T-helper 17 cell (primary cell): ENCODE measurements at places on chromosomes 5 and 9.

GRCh38 chr5:10354048-10354872 is 765 bp downstream of the MARCHF6 start:
- peaks cover 5% of the 10 kb centered on the region for H3K36me3 ChIP-seq
- H3K4me3 ChIP-seq: peak overlapping the region; percentile 99
- peak; percentile 19 for DNase-seq
- no peaks in the 10 kb centered on the region for H3K27me3 ChIP-seq

- H3K4me3 ChIP-seq: no peak overlapping the region
- DNase-seq: no peak
- no peaks in the 10 kb centered on the region for H3K27me3 ChIP-seq
- no peaks in the 10 kb centered on the region for H3K4me1 ChIP-seq
- no peak overlapping the region for H3K27ac ChIP-seq
- no peaks in the 10 kb centered on the region for H3K36me3 ChIP-seq
These were observed 338.9 kb downstream of the EFNA5 start for GRCh38 chr5:107331882-107332281.

DNA sequence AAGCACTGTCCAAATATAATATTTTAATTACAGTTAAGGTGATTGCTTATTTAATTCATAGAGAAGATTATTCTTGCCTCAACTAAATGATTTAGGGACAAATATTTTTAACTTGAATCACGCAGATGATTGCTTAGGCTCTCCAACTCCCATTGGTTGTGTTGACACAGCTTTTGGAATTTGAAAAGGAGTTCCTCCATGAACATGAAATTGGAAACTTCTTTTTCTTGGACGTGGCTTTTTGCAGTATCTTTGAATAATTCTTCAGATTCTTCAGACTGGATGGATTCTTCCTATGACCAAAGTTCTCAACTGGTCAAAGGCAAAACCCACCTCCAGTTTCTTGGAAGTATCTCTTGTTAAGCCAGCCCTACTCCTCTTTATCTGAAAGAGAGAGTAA is 456.4 kb upstream of the KLF4 start:
- H3K27ac ChIP-seq: no peak overlapping the region
- no peak overlapping the region for H3K4me3 ChIP-seq
- H3K4me1 ChIP-seq: no peaks in the 10 kb centered on the region
- no peaks in the 10 kb centered on the region for H3K27me3 ChIP-seq
- no peak for DNase-seq

- no peak for DNase-seq
- peaks cover under 1% of the 10 kb centered on the region for H3K4me1 ChIP-seq
- H3K4me3 ChIP-seq: no peak overlapping the region
- no peaks in the 10 kb centered on the region for H3K36me3 ChIP-seq
These were observed 31.1 kb downstream of the OR2K2 start for GRCh38 chr9:111298731-111299598.

- peaks cover 7% of the 10 kb centered on the region for H3K27me3 ChIP-seq
- no peak overlapping the region for H3K27ac ChIP-seq
- no peak for DNase-seq
- H3K36me3 ChIP-seq: no peaks in the 10 kb centered on the region
- no peak overlapping the region for H3K4me3 ChIP-seq
These were observed 138.2 kb downstream of the PCSK1 start for GRCh38 chr5:96294884-96295202.

- peaks cover 3% of the 10 kb centered on the region for H3K36me3 ChIP-seq
- H3K4me1 ChIP-seq: peaks cover 2% of the 10 kb centered on the region
- peaks cover 35% of the 10 kb centered on the region for H3K27me3 ChIP-seq
These were observed 27.4 kb downstream of the PDE6A start for GRCh38 chr5:149917073-149917676.

DNA sequence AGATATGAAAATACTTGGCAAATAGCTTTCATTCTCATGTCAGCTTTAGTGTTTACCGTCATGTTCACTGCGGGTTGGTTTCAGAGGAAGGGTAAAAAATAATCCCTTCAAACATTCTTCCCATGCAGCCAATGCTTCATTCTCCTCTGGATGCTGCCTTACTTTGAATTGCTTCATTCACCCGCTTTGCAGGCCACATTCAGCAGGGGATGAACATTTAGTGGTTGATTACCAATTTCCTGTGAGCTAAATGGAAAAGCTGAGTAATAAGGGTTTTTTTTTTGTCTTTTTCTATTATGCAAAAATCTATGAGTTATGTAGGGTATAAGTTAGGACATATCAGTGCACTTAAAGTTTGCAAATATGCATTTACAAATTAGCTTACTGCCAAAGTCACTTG is 96.3 kb upstream of the MEF2C start:
- H3K27ac ChIP-seq: no peak overlapping the region
- H3K4me3 ChIP-seq: no peak overlapping the region
- H3K27me3 ChIP-seq: no peaks in the 10 kb centered on the region

GRCh38 chr9:5481322-5482040 is 28.9 kb upstream of the PDCD1LG2 start:
- no peaks in the 10 kb centered on the region for H3K27me3 ChIP-seq
- H3K4me3 ChIP-seq: no peak overlapping the region
- H3K27ac ChIP-seq: no peak overlapping the region
- no peak for DNase-seq
- H3K4me1 ChIP-seq: no peaks in the 10 kb centered on the region
- no peaks in the 10 kb centered on the region for H3K36me3 ChIP-seq

- H3K4me1 ChIP-seq: peaks cover 32% of the 10 kb centered on the region
- H3K4me3 ChIP-seq: no peak overlapping the region
- no peaks in the 10 kb centered on the region for H3K36me3 ChIP-seq
- DNase-seq: no peak
These were observed 36.8 kb upstream of the RNF38 start for GRCh38 chr9:36436909-36437308.

- no peak overlapping the region for H3K27ac ChIP-seq
- H3K27me3 ChIP-seq: peaks cover 6% of the 10 kb centered on the region
- no peaks in the 10 kb centered on the region for H3K36me3 ChIP-seq
- DNase-seq: no peak
- H3K4me3 ChIP-seq: no peak overlapping the region
These were observed 128.3 kb downstream of the EFNA5 start for GRCh38 chr5:107542428-107542827.

GRCh38 chr5:58043032-58043945 is 416.6 kb downstream of the PLK2 start:
- H3K36me3 ChIP-seq: no peaks in the 10 kb centered on the region
- no peaks in the 10 kb centered on the region for H3K4me1 ChIP-seq
- no peak for DNase-seq
- no peak overlapping the region for H3K27ac ChIP-seq
- peaks cover 4% of the 10 kb centered on the region for H3K27me3 ChIP-seq

DNA sequence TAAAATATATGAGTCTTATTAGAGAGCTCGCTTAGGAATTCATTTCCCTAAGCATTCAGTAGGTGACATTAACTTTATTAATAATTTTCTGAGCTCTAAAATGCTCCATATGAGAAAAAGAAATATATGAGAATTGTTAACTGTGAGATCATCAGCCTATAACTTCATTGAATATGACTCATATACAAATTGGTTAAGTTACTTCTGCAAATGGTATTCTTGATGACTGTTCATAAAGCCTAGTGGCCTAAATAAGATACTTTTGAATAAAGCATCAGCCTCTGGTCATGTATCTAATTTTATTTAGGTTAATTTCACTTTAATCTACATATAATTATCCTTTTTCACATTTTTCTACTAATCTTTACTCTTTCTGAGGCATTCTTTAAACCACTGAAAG is 710.2 kb upstream of the ACO1 start:
- H3K27me3 ChIP-seq: no peaks in the 10 kb centered on the region
- peaks cover 2% of the 10 kb centered on the region for H3K4me1 ChIP-seq
- no peaks in the 10 kb centered on the region for H3K36me3 ChIP-seq
- H3K27ac ChIP-seq: no peak overlapping the region
- H3K4me3 ChIP-seq: no peak overlapping the region
- no peak for DNase-seq

DNA sequence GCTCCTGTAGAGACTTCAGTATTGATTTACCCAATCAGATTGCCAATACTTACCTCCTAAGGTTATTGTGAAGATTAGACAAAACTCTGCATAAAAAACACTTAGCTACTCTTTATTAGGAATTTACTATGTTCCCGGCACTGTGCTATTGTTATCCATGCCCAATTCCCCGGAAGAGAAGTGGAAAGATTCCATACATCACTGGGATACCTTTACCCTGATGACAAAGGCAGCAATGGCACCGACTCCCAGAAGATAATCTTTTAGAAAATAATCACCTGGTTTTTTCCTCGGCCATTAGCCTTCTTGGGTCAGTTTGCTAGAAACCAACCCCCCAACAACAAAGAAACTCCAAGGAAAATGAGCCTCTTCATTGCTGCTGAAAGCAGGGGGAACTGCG is 226.0 kb downstream of the SNX18 start:
- H3K27me3 ChIP-seq: no peaks in the 10 kb centered on the region
- H3K4me1 ChIP-seq: peaks cover 31% of the 10 kb centered on the region
- peak overlapping the region; percentile 82 for H3K27ac ChIP-seq
- DNase-seq: no peak
- no peak overlapping the region for H3K4me3 ChIP-seq

DNA sequence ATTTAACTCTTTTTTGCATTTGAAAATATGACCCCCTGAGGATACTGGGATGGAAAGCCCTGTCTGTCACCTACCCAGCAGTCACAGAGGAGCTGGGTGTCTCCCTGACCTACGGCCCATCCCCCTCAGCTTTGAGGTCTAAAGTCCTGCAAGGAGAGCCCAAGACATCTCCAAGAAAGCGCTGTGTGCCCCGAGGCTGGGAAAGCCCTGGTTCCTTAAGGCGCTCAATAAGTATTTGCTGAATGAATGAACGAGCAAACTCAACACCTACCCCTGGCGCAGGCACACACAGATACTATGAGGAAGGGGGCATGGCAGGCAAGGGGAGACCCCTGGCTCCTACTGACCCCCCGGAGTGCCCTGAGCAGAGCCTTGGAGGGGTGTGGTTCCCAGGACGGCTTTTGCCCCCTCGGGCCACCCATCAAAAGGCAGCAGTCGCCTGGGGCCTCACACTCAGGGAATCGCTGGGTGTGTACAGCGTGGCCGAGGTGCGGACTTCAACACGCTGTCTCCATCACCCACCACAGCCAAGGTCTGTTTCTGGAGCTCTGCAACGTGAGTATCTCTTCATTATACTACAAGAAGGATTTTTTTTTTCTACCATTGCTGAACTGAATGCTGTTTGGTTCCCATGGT is 211.6 kb downstream of the ERCC6L2 start:
- no peaks in the 10 kb centered on the region for H3K36me3 ChIP-seq
- no peak for DNase-seq
- H3K4me1 ChIP-seq: no peaks in the 10 kb centered on the region
- H3K27ac ChIP-seq: no peak overlapping the region
- peaks cover 12% of the 10 kb centered on the region for H3K27me3 ChIP-seq
